ENCODE measurements at places on chromosomes 5 and 9. TPM values are rescaled to one million over a fixed set of nuclear protein-coding genes. Genes with fewer than 3 reads are reported as not detected.

CTNND2 gene
- not detected for total RNA-seq

ACOT12 gene
- not detected for total RNA-seq

OBP2B gene
- total RNA-seq: not detected

HK3 gene
- not detected for total RNA-seq

SPATA31A6 gene
- total RNA-seq: not detected

ADGRV1 gene
- total RNA-seq: under 0.01 TPM

ARSI gene
- 15.2 TPM for total RNA-seq

SLC12A7 gene
- total RNA-seq: 3.3 TPM

NOXA1 gene
- not detected for total RNA-seq

SLC25A2 gene
- 0.28 TPM for total RNA-seq

TMEM171 gene
- total RNA-seq: 3.3 TPM

STK32A gene
- under 0.01 TPM for total RNA-seq

IFNK gene
- total RNA-seq: not detected

OMD gene
- total RNA-seq: not detected

PSD2 gene
- not detected for total RNA-seq

WHRN gene
- total RNA-seq: 0.28 TPM

TAF11L10 gene
- total RNA-seq: not detected

ALDH1B1 gene
- 37.6 TPM for total RNA-seq

TMEFF1 gene
- 0.90 TPM for total RNA-seq

TSLP gene
- 0.28 TPM for total RNA-seq

BTNL9 gene
- total RNA-seq: not detected

AIF1L gene
- total RNA-seq: 0.18 TPM

C9orf50 gene
- total RNA-seq: not detected

SLC9A3 gene
- 0.72 TPM for total RNA-seq

IZUMO3 gene
- total RNA-seq: not detected

CD74 gene
- total RNA-seq: 0.18 TPM

MLANA gene
- total RNA-seq: not detected

PSMB7 gene
- total RNA-seq: 369 TPM

IL33 gene
- not detected for total RNA-seq

PTCH1 gene
- total RNA-seq: 5.3 TPM

RETREG1 gene
- total RNA-seq: not detected

TOMM5 gene
- total RNA-seq: 229 TPM

S100Z gene
- not detected for total RNA-seq

IL13 gene
- total RNA-seq: not detected

BTNL8 gene
- not detected for total RNA-seq

RICTOR gene
- 35.7 TPM for total RNA-seq
